ENCODE measurements at places on chromosomes 5 and 9.

DNA sequence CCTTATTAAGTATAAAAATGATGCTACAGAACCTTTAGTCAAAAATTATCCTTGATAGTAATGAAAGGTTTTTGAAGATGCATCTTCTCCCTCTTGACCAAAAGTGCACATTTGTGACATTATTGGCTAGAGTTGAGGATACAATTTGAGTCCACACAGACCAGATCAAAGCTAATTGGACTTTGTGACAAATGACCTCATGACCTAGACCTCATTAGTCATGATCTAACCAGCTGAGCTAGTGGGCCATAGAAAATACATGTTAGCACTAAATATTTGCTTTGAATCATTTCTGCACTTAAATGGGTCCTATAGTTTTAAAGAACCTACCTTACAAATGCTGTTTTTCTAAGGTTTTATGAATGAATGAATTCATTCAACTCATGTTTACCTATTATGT lies 182.1 kb downstream of the RFX3 start:
- no peak for DNase-seq

DNA sequence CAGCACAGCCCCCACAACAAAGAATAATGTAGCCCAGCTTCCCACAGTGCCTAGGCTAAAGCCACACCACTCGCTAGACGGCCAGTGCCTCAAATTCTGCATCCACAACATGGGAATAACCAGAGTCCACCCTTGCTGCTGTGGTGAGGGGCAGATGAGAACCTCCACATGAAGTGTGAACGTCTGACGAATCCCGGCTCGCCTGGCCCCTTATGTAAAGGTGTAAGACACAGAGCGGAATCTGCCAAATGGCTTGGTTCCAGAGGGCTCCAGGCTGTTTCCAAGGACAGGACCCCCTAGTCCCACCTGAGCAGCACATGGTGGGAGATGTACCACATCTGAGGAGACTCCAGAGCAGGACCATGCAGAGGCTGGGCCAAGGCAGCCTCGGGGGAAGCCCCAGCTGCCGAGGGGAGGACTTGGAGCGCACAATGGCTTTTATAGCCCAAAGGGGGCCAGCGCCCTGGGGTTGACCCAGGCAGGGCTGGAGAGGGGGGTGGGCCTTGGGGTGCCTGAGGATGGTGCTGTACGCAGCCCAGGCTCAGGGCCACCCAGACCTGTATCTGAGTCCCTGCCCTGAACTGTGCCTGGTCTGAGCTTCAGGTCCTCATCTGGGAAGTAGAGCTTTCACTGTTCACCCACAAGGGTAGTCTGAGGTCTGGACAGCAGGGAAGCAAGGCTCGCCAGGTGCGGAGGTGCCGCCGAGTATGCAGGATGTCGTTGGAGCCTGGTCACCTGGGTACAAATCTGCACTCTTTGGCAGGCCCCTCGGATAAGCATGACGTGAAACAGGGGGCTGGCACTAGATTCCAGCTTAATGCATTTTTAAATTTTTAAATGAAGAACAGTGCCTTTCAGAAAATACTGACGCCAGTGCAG lies 24.9 kb upstream of the SLC25A51 start:
- DNase-seq, result no peak

DNA sequence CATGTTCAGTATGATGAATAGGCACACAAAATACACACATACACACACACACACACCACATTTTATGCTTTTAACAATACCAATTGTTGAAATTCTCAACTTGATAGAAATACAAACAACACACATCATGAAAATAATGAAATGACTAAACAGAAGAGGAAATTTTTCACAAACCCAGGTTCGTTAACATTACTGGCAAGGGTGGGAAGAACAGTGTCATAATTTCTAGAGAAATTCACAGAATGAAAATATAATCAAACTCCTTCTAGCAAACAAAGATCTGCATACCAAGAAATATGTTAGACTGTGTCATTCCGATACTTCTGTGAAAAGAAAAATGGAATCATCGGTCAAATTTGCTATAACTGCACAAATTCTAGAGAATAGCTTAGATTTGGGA lies 41.9 kb downstream of the ST8SIA4 start:
- DNase-seq, result no peak

GRCh38 chr5:15525703-15526275 lies 25.8 kb downstream of the FBXL7 start:
- DNase-seq, result no peak

Data from stimulated activated CD4-positive, alpha-beta T cell treated with anti-CD3 and anti-CD28 coated beads, TNF-alpha, amount 100 ng/mL, for 1 hour (primary cell).